Esophagus muscularis mucosa (tissue), 4 donors: ENCODE measurements at places on chromosomes 7 and 10.

GRCh38 chr7:95397381-95397780 lies 1.2 kb upstream of the PON3 start:
- no peak for DNase-seq

DNA sequence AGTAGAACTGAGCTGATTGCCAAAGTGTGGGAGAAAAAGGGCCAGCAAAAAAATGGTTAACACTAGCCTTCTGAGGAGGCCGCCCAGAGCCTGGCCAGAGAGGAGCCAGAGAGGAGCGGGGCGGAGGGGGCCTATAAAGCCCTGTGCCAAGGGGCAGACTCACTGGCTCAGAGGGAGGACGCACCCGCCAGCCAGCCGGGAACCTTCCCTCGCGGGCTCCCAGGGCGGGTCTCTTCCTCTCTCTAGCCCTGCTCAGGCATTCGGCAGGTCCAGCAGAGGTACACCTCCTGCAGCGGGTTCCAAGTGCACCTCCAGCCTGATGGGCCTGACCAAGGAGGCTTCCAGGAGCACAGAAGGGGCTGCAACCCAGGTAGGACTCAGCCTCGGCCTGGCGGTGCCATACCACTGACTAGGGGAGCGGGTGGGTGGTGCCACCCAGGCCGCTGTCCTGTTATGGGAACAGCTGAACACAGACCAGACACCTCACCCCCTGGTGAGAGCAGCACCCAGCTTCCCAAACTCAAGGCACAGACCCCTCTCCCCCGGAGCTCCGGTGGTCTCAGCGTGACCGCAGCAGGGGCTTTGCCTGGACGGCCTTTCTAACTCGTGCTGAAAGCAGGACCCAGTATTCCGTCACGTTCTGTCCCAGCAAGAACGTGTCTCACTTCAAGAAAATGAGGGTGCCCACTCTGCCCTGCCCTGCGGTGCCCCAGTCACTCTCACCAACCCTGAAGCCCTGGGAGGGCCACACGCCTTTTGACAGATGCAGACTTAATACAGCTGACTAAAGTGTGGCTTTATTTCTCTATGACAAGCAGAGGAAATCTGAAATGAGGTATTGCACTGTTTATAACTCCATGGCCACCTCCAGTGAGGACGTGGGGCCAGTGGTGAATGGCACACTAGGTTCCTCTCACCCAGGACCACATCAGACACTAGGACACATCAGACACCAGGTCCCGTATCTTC lies at the start of gene GPER1:
TSS of gene GPER1 (plus strand) at position 162 of the 969 bp plus-strand sequence. CDS start 3,616 bp downstream, outside the sequence.
- DNase-seq: peak; percentile 93

- no peak for DNase-seq
Observed at GRCh38 chr10:101330631-101331225, 23.2 kb upstream of the BTRC start.

DNA sequence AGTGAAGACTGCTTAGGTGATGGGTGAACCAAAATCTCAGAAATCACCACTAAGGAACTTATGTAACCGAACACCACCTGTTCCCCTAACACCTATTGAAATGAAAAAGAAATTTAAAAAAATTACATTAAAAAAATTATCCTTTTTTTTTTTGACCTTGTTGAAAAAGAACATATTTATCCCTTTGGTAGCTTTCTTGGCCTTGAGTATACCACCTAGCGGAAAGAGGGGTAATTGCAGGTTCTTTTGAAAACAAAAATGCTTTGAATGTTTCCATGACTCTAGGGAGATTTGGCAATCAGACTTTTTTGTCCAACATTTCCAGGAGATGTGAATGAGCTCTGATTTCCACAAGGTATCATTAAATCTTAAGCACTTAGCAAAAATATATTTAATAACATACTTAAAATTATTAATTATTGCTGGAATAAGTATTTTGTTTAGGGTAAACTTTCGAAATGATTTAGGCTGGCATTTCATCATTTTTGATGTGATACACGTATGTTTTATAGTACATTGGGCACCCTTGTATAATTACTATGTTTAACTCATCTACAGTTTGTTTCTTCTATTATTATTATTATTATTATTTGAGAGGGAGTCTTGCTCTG lies 47.0 kb upstream of the ELMO1 start:
- no peak for DNase-seq

GRCh38 chr7:51082096-51082840 lies 234.3 kb downstream of the COBL start:
- peak; percentile 66 for DNase-seq

DNA sequence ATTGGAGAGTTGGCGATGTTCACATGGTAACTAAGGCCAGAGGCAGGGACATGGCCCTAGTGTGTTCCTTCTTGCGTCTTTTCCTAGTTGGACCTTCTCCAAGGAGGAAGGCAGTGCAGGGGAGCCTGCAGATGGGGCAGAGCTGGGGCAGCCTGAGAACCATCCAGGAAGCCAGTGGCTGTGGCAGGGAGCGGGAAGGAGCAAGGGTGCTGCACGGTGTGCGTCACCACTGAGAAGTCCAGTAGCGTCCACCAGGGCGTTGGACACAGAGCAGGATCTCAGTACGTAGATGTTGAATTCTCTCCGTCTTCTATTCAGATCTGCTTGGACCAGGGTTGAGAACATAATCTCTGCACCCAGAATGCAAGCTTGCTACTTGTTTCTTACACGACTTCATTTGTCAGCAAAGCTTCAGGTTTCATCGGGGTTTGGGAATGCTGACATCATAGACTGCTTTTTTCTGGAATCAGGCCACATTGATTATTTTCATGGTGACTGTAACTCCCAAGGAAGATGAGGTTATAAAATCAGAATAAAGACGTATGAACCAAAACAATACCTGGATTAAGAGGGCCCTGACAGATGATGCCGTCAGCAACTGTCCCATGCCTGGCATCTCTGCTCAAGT lies 130.3 kb downstream of the HECW1 start:
- DNase-seq: no peak

DNA sequence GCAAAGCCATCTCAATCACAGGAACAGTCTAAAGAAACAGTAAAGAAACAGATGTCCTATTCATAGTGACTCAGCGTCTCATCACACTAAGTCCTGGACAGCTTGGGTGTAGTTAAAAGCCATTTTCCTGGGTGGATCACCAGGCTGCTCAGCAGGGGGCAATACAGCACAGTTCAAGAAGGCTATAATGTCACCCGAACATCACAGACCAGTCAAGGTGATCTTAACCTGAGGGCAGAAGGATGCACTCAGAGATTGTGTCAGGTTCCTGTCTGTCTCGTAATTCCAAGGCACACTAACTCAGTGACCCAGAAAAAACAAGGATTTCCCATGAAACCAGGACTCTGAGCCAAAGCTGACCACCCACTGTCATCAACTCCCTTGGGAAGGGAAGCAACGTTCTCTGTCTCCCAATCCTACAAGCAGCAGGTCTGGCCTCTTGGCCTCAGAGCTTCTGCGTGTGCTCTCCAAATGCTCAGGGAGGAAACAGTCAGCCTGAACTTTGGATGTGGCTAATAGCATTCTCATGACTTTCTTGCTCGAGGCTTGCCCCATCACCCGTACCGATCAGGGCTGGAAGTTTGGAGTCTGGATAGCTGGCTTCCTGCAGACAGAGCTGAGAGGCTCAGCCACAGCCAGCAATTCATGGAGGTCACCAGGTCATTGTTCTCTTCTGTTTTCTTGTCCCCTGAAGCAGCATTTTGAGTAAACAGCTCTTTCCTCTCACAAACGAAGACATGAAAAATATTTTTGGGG lies 90.4 kb upstream of the FAM171A1 start:
- DNase-seq: no peak

DNA sequence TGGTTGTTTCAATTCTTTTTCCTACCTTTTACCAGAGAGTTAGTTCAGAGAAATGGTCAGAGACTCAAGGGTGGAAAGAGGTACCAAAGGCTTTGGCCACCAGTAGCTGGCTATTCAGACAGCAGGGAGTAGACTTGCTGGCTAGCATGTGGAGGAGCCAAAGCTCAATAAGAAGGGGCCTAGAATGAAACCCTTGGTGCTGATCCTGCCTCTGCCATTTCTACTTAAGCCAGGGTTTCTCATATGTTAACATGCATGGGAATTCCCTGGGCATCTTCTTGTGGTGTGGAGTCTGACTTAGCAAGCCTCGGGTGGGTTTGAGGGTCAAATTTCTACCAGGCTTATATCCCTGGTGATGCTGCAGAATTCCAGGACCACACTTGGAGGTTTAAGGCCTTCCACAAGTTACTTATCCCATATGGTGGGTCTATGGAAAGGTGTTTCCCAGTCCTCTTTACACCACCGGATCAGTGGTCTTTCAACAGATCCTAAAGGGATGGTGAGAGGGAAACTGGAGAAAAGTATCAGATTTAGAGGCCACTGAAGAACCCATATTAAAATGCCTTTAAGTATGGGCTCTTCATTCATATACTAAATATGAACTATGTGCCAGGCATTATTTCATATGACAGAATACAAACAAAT lies 3.2 kb downstream of the IL6 start:
- DNase-seq: no peak

GRCh38 chr10:108545921-108546320 lies 1377.4 kb downstream of the XPNPEP1 start:
- DNase-seq: no peak

DNA sequence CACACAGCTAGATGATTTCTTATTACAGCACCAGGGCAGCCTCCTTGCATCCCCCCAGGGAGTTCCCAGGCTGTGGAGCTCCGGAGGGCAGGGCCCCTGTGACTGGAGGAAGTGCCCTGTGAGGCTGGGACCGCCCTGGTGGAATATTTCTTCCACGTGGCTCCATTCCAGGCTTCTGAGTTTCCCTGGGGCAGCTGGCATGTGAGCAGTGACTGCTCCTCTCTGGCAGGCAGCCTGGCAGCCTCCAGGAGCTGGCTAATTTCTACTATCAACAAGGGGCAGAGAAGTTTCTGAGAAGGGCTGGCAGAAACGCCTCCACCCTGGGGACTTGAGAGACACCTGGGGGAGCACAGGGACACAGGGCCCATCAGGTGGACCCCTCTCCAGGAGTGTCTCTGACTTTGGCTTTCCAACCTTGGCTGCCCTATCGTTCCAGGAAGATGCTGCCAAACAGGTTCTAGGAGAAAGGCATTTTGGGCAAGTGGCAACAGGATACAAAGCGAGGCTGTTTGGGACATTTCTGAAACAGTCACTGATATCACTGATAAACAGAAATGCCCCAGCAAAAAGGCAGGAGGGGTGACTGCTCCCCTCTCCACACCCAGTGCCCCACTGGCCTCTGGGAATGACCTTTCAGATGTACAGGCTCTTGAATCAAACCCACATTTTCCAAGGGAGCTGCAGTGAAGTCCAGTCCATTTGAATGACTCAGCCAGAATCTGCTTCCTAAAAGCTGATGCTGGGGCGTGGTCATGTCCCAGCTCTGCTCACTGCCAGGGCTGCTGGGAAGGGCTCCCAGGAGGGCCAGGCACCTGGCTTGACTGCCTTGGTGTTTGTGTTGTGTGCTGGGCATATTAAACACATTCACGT lies 16.1 kb downstream of the MYOF start:
- peak; percentile 94 for DNase-seq

DNA sequence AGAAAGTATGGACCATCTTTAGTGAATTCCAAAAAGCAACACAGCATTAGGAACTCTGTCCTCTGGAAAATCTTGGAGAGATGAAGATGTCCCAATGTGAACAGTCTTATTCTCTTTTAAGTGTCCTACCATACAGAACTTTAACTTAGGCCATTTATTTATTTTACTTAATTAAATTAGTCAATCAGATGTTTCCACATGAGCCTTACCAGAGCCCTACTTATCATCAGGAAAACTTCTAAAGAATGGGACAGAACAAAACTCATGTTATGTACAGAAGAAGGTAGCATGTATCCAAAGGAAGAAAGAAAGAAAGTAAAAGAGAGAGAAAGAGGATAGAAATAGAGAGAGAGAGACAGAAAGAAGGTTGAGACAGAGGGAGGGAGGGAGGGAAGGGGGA lies 276.4 kb downstream of the ETV1 start:
- no peak for DNase-seq

- no peak for DNase-seq
Observed at GRCh38 chr10:122780391-122780790, 65.3 kb downstream of the CUZD1 start.

- peak; percentile 47 for DNase-seq
Observed at GRCh38 chr10:1381339-1381738, 325.2 kb downstream of the WDR37 start.

DNA sequence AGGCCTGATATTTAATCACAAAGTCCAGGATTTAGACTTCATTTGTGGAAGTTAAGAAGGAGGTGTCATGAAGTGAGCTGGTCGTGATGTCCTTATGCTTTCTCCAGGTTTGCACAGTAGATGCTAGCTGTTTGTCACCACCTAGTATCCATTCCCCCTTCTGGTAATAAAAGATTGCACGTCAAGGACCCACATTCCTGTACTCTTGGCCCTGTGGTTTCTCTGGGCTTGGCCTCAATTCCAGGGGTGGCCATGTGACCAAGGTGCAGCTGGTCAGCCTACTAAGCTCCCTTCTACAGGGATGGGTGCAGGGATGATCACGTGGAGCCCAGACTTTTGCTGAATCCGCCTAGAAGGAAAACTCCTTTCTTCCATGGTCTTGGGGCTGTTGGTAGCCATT lies 16.5 kb downstream of the NPS start:
- peak; percentile 72 for DNase-seq

- DNase-seq: no peak
Observed at GRCh38 chr10:131162866-131163843, 148.4 kb downstream of the TCERG1L start.

DNA sequence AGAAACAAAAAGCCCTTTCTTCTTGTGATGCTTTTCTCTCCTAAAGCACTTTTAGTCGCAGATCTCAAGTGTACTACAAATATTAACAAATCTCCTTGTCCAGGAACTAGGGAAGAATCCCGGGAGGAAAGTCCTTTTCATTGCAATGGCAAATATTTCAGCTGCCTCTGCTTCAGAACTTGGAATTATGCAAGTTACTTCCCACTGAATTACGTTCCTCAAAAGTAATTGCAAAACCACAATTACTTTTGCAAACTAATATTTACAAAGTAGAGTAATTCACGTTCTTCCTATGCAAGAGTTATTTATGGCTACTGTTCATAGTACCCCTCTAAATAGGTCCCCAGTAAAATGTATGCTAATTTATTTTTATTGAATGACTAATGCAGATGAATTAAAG lies 14.5 kb downstream of the PRKCQ start:
- no peak for DNase-seq

DNA sequence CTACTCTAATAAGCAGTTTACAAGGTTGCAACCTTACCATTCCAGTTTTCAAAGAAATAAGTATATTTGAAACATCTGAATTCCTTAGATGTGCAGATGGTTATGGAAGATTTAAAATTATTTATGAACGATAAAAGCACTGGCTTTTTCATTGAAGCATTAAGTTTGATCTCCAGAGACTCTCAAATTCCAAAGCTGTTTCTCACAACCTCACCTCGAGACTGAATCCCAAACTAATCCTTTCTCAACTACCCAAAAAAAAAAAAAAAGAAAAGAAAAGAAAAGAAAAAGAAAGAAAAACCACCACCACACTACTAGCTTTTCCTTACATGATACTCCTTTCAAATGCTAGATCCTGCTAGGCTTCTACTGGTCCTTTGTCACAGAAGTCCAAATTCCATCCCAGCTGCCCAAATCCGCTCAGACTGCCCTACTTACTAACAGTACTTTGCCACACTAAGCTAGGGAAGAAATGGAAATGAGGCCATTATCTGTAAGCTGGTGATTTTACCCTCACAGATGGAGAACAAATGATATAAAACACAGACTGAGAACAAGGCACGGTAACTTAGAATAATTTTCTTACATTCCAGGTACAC lies 100.6 kb upstream of the CDK1 start:
- DNase-seq: no peak
